ENCODE measurements at places on chromosomes 4 and X. TPM values are rescaled to one million over a fixed set of nuclear protein-coding genes. Genes with fewer than 3 reads are reported as not detected.

RASSF6 gene
- not detected for total RNA-seq

CAMK2D gene
- 44.8 TPM for total RNA-seq

UGT2B11 gene
- not detected for total RNA-seq

SYN1 gene
- total RNA-seq = 0.17 TPM

NRK gene
- not detected for total RNA-seq

ADH7 gene
- not detected for total RNA-seq

WDR17 gene
- total RNA-seq = 0.69 TPM

BANK1 gene
- 0.66 TPM for total RNA-seq

RIBC1 gene
- 0.59 TPM for total RNA-seq

SPATA4 gene
- total RNA-seq = not detected

WAS gene
- total RNA-seq = 162 TPM

SPANXA1 gene
- not detected for total RNA-seq

CLNK gene
- not detected for total RNA-seq

ADH1C gene
- total RNA-seq = not detected

PCYT1B gene
- 0.20 TPM for total RNA-seq

LPAR4 gene
- total RNA-seq = not detected

MTTP gene
- total RNA-seq = not detected

COL4A6 gene
- total RNA-seq = not detected

VCX gene
- total RNA-seq = not detected

FAM13A gene
- total RNA-seq = 14.6 TPM

F8 gene
- total RNA-seq = 3.9 TPM

S100P gene
- total RNA-seq = 18.8 TPM

MAP7D2 gene
- total RNA-seq = 0.12 TPM

PFKFB1 gene
- 0.15 TPM for total RNA-seq

CXorf38 gene
- 21.2 TPM for total RNA-seq

CXCL10 gene
- total RNA-seq = 10.5 TPM
